Activated naive CD8-positive, alpha-beta T cell treated with anti-CD3 and anti-CD28 coated beads for 36 hours (primary cell): ENCODE measurements at places on chromosomes 1 and 21.

GRCh38 chr1:115332813-115333608, 5.0 kb downstream of the NGF start:
- peaks cover 40% of the 10 kb centered on the region for H3K27me3 ChIP-seq
- H3K27ac ChIP-seq, result no peak overlapping the region
- no peak for DNase-seq
- no peaks in the 10 kb centered on the region for H3K36me3 ChIP-seq
- no peak overlapping the region for H3K4me3 ChIP-seq

DNA sequence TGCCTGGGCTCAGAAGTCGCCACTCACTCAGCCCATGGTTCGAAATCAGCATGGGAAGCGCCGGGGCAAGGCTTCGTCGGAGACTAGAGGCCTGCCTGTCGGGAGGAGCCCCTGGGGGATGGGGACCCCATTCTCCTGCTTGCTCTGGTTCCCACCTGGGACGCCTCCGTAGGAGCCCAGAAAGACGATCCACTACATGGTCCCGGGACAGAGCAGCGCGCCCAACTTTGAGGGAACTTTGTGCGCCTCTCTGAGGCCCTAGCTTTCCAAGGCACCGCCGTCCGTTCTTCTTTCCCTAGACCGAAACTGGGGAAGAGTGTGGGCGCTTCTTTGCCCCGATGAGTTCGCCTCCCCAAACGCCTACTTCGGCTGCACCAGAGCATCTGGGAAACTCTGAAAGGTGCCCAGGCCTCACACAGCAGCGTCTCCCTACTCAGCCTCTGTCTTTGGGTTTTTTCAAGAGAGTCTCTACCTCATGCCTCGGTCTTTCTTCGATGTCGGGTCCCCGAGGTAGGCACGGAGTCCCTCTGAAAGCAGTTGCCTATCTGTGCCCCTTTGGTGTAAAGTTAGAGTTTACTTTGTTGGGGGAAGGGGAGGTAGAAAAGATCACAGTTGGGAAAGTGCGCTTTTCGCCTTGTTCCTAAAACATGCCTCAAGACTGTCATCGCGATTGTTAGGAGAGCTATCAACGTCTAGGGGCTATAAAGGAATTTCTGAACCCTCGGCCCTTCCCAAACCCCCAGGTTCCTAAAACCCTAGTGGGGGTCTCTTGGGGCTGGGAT, 14.0 kb downstream of the NR5A2 start:
- DNase-seq, result no peak
- H3K27me3 ChIP-seq, result peaks cover 62% of the 10 kb centered on the region
- H3K36me3 ChIP-seq, result no peaks in the 10 kb centered on the region
- no peak overlapping the region for H3K4me3 ChIP-seq
- no peak overlapping the region for H3K27ac ChIP-seq

GRCh38 chr1:236009191-236009590, 55.7 kb downstream of the NID1 start:
- no peaks in the 10 kb centered on the region for H3K27me3 ChIP-seq
- DNase-seq, result no peak

- peaks cover 2% of the 10 kb centered on the region for H3K36me3 ChIP-seq
- H3K27ac ChIP-seq, result no peak overlapping the region
- H3K4me3 ChIP-seq, result no peak overlapping the region
- peaks cover 18% of the 10 kb centered on the region for H3K4me1 ChIP-seq
- DNase-seq, result no peak
- peaks cover 4% of the 10 kb centered on the region for H3K27me3 ChIP-seq
These were observed 171.9 kb upstream of the USP25 start for GRCh38 chr21:15557925-15558324.
